Spinal cord (tissue), 10 donors: ENCODE measurements at places on chromosomes 2 and 18. TPM values are rescaled to one million over a fixed set of nuclear protein-coding genes. Genes with fewer than 3 reads are reported as not detected.

GRCh38 chr2:118098307-118099030 is 10.2 kb downstream of the INSIG2 start:
- H3K27me3 ChIP-seq, result no peaks in the 10 kb centered on the region
- H3K4me3 ChIP-seq, result no peak overlapping the region
- H3K27ac ChIP-seq, result no peak overlapping the region

DNA sequence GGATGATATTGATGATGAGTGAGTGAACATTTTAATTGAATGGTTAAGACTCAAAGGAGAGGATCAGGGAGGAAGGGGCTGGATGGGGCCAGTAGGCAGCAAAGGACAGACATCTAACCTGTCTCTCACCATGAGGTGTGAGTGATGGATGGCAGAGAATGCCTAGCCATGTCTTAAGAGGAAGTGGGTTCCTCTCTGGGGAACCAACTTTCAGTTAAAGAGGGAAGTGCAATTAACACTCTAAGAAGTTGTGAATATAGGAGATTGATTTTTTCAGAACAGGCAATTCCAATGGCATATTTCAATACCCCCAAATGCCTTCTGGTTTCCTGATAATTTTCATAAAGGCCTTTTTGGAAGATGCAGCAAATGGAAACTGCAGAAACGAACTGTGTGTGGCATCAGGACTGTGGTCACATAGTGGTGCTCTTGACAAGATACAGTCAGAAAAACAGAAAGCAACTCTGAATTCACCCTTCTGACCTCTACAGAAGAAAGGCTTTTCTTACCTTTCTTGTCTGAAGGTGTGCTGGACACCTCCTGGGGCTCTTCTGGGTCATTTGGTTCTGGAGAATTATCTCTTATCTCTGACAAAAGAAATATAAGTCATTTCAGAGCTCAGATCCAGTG is 10.2 kb downstream of the SP110 start:
- no peaks in the 10 kb centered on the region for H3K27me3 ChIP-seq
- H3K4me3 ChIP-seq, result no peak overlapping the region
- H3K4me1 ChIP-seq, result no peaks in the 10 kb centered on the region
- no peak for DNase-seq

GRCh38 chr2:233248999-233249398 is 2.5 kb upstream of the ATG16L1 start:
- DNase-seq, result no peak
- no peak overlapping the region for H3K4me3 ChIP-seq
- H3K27me3 ChIP-seq, result no peaks in the 10 kb centered on the region
- no peak overlapping the region for H3K27ac ChIP-seq
- H3K36me3 ChIP-seq, result no peaks in the 10 kb centered on the region

GRCh38 chr2:30503695-30504052 is 56.6 kb downstream of the LCLAT1 start:
- no peak overlapping the region for H3K4me3 ChIP-seq
- H3K4me1 ChIP-seq, result no peaks in the 10 kb centered on the region
- DNase-seq, result no peak

DNA sequence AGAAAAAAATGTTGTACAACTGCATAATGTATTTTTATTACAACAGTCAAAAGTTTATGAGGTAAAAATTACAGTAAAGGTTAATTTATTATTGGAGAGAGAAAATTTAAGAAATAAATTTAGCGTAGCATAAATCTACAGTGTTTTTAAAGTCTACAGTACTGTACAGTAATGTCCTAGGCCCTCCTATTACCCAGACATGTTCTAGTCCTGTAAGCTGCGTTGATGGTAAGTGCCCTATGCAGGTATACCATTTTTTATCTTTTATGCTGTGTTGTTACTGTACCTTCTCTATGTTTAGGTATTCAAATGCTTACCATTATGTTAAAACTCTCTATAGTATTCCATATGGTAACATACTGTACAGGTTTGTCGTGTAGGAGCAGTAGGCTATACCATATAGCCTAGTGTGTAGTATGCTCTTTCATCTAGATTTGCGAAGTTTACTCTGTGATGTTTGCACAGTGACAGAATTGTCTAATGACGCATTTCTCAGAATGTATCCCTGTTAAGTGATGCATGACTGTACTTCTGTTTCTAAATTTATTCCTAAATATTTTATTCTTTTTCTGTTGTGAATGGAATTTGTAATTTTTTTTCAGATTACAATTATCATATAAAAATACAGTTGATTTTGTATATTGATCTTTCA is 24.5 kb downstream of the ABI2 start:
- DNase-seq, result no peak
- peaks cover 5% of the 10 kb centered on the region for H3K36me3 ChIP-seq
- no peak overlapping the region for H3K27ac ChIP-seq
- no peak overlapping the region for H3K4me3 ChIP-seq

DNA sequence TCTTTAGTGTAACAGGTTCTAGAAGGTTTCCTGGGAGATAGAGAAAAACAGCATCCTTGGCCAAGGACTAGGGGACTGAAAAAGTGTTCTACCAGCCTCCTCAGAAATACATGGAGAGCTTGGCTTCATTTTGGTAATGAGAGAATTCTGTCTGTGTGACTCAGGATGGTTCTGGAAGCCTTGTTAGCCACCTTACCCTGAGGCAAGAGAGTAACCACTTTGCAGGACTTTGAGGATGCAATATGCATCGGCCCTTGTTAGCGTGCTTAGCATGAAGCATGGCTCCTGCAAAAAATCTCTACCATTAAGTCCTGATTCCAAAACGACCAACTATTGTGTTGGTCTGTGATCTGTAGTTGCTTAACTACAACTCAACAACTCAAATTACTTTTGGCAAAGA is 79.8 kb downstream of the C1QL2 start:
- no peaks in the 10 kb centered on the region for H3K27me3 ChIP-seq
- DNase-seq, result no peak
- H3K4me3 ChIP-seq, result no peak overlapping the region

Gene SPATS2L
- 107 TPM for polyA plus RNA-seq

Gene TCF7L1
- polyA plus RNA-seq, result 41.9 TPM

- H3K36me3 ChIP-seq, result peaks cover 6% of the 10 kb centered on the region
- no peak overlapping the region for H3K4me3 ChIP-seq
- DNase-seq, result no peak
- no peak overlapping the region for H3K27ac ChIP-seq
- peaks cover 24% of the 10 kb centered on the region for H3K4me1 ChIP-seq
- peaks cover 3% of the 10 kb centered on the region for H3K27me3 ChIP-seq
Measured at GRCh38 chr18:77093067-77093430, 39.5 kb downstream of the MBP start.

DNA sequence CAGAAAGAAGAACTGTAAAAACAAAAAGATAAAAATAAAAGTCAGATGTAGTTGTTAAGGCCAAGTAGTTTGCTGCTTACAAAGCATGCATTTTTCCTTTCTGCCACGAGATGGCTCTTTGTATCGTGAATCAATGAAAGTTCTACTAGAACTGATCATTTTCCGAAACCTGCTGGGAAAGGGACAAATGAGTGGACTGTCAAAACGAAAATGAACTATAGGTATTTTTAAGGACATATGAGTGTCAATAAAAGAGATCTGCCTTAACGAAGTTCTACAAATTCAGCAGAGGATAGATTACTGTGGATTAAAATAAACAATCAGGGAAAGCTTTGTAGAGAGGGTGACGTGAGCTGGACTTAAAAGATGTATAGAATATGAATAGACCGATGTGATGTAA is 15.0 kb upstream of the ELOA2 start:
- no peaks in the 10 kb centered on the region for H3K36me3 ChIP-seq
- no peak overlapping the region for H3K27ac ChIP-seq
- DNase-seq, result peak; percentile 33
- no peaks in the 10 kb centered on the region for H3K4me1 ChIP-seq
- H3K27me3 ChIP-seq, result no peaks in the 10 kb centered on the region
- no peak overlapping the region for H3K4me3 ChIP-seq
